ENCODE measurements at places on chromosomes 11 and 22.
A peak's percentile ranks its signal among the peaks of the same experiment; 100 is the strongest.

DNA sequence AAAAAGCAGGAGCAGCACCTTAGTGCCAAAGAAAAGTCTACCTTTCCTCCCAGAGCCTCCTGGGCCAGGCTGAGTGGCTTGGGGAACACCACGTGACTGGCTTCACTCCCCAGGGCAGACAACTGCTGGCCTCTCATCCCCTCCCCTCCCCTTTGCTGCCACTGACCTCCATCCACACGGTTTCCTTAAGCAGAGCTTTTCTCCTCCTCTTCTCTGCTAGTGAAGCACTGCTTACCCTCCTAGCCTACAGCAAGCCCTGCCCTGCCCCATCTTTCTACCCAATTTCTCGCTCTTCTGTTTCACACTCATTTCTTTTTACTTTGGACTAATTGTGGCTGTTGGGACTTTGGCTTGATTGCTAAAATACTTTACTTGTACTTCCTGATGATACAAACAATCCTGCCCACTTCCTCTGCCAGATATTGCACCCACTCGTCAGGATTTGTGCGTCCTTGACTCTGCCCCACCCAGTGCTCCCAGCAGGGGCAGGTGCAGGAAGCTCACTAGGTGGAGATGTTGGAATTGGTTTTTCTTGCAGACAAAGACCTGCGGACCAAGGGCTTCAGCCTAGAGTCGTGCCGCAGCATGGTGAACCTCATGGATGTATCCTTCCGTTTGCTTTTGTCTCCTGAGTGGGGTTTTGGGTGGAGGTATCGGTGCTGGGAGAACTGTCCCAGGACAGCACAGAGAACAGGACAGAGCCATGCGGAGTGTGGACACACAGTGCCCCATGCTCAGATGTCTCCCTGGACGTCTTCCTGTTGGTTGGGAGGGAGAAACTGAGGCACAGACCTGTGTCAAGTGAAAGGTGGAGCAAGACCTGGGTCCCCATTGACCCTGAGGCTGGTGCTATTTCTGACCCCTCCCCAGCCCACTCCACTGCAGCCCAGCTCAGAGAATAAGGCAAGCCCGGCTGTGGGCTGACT lies 27.3 kb downstream of the CAPN1 start:
- DNase-seq = no peak

DNA sequence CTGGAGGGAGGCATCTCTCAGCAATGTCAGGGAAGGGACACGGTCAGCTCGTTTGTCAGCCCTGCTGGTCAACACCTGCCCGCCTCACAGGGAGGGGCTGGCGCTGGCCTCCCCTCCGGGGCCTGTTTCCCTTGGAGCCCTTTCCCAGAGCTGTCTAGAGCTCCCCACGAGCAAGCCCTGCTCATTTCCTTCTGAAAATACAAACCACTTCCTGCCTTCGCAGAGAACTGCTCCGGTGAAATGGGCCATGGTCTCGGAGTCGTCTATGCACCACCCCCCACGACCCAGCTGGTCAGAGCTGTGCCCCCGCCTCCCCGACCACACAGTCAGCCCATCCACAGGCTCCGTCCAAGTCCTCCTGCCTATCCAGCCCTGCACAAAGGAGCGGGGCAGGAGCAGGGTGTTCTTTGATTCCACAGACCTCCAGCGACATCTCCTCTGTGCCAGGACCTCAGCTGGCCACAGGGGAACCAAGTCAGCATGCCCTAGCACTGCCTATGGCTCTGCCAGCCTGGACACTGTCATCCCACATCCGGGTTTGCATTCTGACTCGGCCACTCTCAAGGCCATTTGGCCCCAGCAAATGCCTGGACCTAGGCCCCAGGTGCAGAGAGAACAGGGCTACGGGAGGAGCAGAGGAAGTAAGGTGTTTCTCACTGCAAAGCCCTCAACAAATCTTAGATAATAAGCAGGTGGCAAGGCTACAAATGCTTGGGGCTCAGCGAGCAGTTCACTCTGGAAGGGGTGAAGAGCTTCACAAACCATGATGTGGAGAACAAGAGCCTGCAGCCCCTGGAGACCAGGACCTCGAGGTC lies 82.1 kb upstream of the WNT11 start:
- DNase-seq = no peak

DNA sequence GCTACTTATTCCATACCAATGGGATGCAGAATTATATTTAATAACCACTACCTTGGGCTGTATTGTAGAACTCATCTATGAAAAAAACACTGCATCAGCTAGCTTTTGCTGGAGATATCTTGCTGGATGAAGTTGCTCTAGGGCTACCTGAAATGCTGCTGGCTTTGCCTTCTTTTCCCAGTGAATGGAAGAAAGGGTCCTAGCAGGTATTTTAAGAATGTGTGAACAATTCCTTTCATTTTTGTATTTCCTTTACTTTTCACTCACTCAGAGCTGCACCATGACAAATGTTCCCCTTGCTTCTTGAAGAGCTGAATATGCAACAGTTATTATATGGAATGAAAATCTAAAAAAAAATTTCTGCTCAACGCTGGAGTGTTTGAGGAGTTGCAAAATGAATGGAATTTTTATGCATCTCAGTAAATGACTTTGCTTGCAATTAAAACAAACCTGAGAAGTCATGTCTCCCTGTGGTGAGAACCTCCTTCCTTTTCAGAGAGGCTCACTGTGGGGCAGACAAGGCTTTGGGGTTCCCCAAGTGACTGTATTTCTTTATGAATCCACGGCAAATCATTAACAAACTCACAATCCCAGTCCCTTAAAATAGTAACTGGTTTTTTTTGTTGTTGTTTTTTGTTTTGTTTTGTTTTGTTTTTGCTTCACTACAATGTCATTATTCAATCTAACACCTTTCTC lies 566.8 kb upstream of the KIRREL3 start:
- no peak for DNase-seq

GRCh38 chr11:60891103-60891741 lies 15.2 kb downstream of the PRPF19 start:
- DNase-seq = no peak

- DNase-seq = no peak
These were observed 77.1 kb downstream of the DHCR7 start for GRCh38 chr11:71370895-71371673.

DNA sequence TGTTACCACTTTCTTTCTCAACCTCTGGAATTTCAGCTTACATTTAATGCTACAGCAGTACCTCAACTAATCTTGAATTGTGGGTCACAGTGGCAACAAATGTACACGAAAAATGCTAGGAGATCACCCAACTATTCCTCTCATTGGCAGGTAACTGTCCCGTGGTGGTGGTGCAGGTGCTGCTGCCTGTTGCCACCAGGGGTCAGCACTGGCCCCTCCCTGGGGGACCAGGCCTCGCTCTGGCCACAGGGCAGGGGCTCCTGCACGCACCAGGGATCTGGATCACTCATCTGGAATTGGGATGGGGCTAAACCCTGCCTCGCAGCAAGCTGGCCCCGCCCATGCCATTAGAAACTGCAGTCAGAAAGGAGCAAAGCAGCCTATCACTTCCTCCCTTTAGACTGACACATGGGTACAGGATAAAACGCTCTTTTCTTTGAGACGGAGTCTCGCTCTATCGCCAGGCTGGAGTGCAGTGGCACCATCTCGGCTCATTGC lies 6.9 kb upstream of the POLDIP3 start:
- no peak for DNase-seq

GRCh38 chr11:66861774-66862558 lies 5.1 kb downstream of the LRFN4 start:
- DNase-seq = no peak

DNA sequence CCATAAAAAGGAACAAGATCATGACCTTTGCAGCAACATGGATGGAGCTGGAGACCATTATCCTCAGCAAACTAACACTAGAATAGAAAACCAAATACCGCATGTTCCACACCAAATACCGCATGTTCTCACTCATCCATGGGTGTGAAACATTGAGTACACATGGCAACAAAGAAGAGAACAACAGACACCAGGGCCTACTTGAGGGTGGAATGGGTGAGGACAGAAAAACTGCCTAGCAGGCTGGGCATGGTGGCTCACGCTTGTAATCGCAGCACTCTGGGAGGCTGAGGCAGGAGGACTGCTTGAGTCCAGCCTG lies 12.3 kb downstream of the EHD1 start:
- no peak for DNase-seq

GRCh38 chr11:125626288-125626950 lies 1.5 kb downstream of the CHEK1 start:
- DNase-seq = peak; percentile 23

GRCh38 chr11:90434858-90435257 lies 212.0 kb upstream of the CHORDC1 start:
- DNase-seq = peak; percentile 35

- DNase-seq = no peak
These were observed 125.0 kb upstream of the ARHGAP42 start for GRCh38 chr11:100562128-100562527.

Measured in DMS153 (cell line).